ENCODE measurements at places on chromosomes 7 and 10. TPM values are rescaled to one million over a fixed set of nuclear protein-coding genes. Genes with fewer than 3 reads are reported as not detected.

INMT gene
- not detected for total RNA-seq

GRCh38 chr7:108441392-108441955, 14.8 kb downstream of the NRCAM start:
- no peak for DNase-seq

DNA sequence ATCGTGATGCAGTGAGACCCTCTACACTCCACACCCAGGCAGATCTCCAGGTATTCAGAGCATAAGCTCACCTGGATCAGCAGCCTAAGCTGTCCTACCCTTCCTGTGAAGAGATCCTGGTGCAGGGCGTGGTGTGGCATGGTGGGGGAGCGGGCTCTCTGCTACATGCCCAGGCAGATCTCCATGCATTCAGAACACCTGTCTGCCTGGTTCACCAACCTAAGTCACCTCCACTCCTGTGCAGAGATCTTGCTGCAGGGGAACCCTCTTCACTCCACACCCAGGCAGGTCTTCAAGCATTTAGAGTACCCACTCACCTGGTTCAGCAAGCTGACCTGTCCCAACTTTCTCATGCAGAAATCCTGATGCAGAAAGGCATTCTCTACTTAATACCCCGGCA, 394.4 kb upstream of the SEMA3A start:
- no peak for DNase-seq

DNA sequence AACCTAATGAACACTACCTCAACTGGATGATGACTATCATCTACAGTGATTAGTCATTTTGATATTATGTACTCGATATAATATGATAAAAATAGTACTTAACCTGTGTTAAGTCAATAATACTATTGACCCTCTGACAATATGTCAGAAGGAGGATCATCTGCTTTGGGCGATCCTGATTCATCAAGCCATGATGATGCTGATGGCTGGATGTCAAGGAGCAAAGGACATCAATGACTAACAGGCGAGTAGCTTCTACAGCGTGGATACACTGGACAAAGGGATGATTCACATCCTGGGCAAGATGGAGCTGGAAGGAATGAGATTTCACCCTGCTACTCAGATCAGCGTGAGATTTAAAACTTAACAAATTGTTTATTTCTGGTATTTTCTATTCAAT, 94.4 kb upstream of the SKAP2 start:
- DNase-seq: peak; percentile 78

DNA sequence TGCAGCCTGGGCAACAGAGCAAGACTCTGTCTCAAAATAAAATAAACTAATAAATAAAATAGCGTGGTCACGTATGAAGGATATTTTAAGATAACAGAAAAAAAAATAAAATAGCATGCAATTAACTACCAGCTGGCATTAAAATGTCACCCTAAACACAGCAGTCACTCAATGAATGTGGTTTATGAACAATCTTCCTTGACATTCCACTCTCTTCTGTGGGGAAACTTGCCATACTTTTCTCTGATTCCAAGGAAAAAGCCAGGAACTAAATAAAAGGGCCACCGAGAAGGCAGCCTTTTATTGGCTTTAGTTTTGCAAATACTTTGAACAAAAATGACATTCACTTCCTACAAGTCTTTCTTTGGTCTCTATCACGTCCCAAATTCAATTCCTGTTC, 266.6 kb downstream of the PARD3 start:
- DNase-seq: no peak

All from HFFc6 (cell line).